ENCODE measurements at places on chromosomes 1 and 21.
A peak's percentile ranks its signal among the peaks of the same experiment; 100 is the strongest.

DNA sequence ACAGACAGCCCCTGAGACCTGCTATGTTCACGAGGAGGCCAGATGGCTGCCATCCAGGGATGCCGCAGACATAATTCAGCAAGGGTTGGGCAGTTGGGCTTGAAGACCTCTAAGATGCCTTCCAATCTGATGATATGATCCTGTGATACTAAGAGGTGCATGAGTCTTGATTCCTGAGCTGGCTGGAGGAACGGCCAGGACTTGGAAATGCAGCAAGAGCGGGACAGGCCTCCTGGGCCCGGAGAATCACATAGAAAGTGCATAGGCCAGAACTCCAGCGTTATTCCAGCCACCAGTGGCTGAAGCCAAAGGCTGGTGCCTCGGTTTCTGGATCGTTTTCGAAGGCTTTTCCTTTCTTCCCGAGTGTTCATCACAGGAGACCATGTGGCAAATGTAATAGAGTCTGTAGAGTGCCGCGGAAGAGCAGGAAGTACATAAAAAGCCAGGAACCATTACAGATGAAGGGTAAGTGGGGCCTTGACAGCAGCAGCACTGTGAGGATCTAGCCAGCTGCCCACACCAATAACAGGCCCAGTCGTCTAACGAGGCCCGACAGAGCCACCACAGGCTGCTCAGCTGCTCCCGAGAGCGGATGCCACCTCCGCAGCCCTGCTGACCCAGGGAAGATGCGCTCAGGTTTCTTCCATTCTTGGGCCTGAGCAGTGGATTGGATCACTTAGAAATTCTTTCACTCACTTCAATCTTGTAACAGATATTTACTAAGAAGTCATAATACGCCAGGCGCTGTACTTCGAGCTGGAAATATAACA lies 14.0 kb upstream of the LHX4 start:
- no peak for DNase-seq

DNA sequence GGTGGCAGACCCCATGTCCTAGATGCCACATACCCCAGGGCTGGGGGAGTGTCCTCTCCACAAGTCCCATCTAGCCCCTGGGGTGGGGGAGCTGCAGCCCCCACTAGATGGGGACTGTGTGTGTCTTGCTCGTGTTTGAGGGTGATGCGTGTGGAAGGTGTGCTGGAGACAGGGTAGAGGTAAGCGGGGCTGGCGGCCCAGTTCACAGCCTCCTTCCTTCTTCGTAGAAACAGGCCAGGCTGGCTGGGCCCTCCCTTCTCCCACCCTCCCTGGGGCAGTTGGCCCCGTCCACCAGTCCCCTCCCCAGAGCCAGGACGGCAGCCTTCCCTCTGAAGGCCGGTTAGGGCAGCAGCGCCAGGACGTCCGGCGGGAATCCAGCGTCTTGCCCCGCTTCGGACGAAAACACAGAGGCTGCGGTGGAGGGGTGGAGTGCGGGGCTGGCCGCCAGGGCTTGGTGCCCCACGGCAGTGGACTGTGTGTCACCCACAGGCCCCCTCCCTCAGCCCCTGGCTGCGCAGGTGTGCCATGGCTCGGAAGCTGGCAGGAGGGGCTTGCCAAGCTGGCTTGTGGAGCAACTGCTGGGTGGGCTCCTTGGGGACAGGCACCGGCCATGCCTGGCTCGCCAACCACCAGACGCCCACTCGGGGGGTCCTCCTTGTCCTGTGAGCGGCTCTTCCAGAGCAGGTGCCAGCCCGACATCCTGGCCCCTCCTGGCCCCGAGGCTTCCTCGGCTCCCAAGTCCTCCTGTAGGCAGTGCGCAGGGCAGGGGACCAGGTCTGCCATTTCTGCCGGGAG lies 3.6 kb downstream of the PRDM16 start:
- DNase-seq = no peak

DNA sequence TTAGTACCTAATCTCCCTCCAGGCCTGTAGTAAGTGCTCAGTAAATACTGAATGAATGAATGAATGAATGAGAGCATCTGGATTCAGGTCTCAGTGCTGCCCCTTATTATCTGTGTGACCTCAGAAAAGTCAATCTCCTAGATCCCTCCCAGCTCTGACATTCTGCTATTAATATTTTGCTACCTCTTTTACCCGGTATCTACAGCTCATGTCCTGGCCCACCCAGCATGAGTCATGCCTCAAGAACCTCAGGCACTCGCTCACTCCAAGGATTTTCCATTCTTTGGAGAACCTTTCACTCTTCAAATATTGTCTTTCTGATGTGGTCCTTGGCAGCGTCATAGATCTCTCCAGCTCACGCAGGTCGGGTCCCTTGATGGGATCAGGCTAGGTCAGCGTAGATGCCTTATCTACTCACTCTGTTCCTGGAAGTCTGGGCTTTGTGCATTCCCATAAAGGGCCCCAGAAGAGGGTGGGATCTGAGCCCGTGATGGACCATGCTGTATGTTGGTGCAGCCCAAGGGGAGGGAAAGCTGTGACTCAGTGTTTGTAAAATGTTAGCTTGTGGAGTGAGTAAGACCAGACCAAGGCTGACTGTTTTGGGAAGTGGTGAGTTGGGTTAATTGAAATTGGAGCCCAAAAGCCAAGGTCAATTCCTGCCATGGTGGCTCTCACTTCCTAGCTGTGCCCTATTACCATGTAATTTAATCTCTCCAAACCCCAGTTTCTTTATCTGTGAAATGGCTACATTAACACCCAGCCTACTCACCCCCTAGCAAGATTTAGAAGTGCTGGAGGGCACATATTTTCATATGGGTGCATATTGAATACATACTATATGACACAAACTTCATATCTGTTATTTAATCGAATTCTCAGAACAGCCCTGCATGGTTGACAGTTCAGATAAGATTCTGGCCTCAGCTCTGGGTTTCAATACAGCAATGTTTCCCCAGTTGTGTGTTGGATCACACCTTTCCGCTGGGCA lies 214.1 kb upstream of the USP24 start:
- peak; percentile 99 for DNase-seq

DNA sequence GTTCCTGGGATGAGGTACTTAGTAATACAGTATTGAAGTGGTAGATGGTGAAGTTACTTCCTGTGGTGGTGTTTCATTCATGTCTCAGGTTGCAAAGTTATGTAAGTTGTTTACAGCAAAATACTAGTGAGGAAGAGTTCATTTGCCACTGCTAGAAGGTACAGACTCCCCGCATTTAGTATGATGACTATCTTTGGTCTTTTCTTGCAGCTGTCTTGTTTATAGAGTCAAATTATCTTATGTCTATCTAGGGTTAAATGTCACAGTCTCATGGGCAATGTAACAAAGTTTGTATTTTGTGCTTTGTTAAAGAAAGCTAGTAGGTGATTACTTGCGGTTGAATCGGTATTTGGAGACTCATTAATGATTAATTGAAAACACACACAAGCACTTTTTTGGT lies 50.2 kb downstream of the LRRC8D start:
- DNase-seq = no peak

GRCh38 chr1:214213136-214213535 lies 67.8 kb upstream of the SMYD2 start:
- no peak for DNase-seq

- no peak for DNase-seq
These were observed 14.8 kb upstream of the ZNF436 start for GRCh38 chr1:23384312-23385058.

- no peak for DNase-seq
These were observed 28.1 kb downstream of the TSHB start for GRCh38 chr1:115057661-115058254.

DNA sequence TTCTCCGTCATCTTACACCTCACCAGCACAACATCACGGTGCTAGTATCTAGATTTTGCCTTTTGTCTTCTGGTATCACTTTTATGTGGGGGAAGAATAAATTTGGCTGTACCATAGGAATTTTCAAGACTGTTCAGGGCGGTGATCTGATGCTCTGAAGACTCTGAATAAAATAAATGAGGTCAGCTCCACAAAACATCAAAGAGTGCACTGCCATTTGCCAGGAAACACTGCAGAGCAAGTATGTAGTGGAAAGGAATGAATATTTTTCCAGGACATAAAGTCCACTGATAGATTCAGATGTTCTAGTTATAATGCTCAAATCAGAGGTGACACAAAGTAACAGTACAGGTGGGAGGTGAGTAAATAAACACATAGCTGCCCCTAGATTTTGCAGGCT lies 56.3 kb downstream of the ZP4 start:
- DNase-seq = no peak

DNA sequence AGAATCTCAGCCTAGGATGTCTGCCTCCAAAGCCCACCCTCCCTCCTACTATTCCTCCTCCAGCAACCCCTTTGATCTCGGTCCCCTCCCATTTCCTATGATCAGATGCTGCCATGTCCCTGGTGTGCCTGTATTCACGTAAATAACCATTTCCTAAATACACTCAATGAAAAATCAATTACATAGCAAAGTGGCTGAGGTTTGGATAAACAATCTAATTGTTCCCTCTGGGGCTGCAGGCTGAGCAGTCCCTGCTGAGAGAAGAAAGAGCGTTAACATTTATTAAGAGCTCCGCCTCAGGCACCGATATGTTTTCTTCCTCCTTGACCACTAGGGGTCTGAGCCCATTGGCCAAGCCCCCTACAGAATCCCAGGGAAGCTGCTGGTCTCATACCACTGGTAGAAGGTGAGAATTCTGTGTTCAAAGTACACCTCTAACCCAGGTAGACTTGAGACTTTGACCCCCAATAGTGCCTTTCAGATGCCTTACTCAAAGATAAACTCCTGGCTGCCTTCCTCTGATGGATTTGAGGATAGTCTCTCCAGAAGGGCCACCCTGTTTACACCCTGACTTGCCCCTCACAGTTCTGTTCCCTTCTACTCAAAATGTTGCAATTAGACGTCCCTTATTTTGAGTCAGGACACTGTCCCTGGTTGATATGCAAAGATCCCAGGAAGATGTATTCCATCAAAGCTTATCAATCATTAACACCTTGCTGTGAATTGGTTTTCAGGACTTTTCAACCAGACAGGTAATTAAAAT lies 33.9 kb upstream of the CAMK1G start:
- DNase-seq = no peak

DNA sequence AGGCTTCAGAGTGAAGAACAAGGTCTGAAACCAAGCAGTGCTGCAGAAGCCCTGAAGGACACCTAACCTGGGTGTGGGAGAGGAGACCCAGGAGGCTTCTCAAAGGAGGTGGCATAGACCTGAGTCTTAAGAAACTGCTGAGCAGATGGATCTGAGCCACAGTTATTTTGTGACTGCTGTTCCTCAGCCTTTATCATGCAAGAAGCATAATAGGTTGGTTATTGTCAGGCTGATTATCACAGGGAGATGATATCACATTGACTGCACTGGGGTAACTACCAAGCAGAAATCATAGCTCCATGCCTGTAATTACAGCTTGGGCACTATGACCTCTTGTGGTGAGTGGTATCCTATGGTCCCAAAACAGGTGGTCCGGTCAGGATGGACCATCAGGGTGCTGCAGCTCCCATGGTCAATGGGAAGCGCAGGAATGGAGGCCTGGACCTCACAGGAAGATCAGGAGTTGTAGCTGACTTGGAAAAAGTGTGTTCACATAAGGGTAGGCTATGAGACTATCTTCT lies 11.5 kb upstream of the ATP2B4 start:
- DNase-seq = no peak

DNA sequence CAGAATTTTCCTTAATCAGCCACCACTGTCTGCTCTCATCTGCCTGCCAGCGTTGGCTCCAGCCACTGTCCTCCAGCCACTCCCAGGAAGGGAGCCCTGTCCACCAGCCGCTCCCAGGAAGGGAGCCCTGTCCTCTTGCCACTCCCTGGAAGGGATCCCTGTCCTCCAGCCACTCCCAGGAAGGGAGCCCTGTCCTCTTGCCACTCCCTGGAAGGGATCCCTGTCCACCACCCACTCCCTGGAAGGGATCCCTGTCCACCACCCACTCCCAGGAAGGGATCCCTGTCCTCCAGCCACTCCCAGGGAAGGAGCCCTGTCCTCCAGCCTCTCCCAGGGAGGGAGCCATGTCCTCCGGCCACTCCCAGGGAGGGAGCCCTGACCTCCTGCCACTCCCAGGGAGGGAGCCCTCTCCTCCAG lies 726.5 kb downstream of the PTPRU start:
- no peak for DNase-seq

DNA sequence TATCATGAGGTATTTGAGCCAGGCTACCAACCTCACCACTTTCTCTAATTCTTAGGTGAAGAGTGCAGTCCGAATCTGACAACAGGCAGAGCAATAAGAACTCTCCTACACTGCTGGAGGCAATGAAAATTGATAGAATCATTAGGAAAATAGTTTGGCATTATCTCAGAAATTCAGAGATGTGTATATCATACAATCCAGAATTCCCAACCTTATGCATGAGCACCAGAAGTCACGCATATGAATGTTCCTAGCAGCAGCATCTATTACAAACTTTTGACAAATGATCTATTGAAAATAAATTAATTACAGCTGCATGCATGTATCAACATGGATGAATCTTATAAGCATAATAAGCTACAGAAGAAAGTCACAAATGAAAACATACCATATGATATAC lies 176.9 kb upstream of the CAMK1G start:
- no peak for DNase-seq

DNA sequence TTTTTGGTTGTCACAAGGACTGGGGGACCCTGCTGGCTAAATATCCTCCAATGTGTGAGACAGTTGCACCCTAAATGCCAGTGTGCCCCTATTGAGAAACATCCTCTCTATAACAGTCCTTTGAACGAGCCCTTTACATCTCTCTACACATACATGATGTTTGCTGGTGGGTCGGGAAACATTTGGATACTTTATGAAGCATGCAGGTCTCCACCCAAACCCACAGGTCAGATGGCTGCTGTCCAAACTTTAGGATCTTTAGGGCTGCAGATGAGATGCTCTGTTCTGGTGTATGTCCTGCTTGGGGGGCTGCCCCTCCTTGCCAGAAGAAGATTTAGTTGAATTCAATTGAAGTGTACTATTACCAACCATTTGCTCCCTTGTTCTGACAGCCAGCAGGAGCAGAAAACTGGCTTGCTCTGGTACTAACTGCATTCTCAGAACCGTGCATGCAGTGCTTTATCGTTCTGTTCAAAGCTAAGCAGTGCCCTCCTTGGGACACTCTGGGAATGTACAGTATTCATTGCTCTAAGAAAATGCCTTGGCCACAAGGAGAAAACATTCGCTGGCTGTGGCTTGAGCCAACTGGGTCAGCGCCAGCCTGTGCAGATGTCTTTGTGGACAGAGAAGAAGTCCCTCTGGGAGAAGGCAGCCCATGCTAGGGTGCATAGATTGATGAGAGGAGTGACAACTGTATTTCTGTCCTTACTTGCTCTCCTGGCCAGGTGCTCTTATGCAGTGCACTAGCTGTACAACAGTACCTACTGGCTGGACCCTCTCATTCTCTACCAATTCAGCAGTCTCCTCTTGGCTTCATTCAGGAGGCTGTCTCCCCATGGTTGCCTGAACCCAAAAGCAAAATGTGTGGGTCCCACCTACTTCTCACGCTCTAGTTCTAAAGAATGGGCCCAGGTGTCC lies 61.4 kb upstream of the DIRAS3 start:
- peak; percentile 81 for DNase-seq

Measured in amniotic stem cell (primary cell).